Stimulated activated CD4-positive, alpha-beta T cell treated with anti-CD3 and anti-CD28 coated beads, Interleukin-1b, Interleukin-23, amount 100 ng/mL, for 1 hour (primary cell): ENCODE measurements at places on chromosomes 4 and X.

GRCh38 chr4:80138551-80139538 is 58.5 kb upstream of the PRDM8 start:
- DNase-seq, result no peak

DNA sequence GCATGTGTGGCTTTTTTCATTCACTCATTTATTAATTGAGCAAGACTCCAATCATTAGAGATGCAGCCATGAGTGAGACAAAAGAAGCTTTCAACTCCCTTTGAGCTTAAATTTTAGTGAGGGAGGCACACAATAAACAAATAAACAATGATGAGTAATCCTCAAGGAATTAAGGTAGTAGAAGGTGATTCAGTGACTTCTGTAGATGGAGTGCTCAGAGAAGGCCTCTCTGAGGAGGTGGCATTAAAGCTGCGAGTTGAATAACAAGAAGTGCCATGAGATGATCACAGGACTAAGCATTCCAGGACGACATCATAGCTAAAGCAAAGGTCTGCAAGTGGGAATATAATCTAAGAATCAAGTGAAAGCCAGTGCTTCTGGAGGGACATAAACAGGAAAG is 77.6 kb downstream of the NWD2 start:
- no peak for DNase-seq

DNA sequence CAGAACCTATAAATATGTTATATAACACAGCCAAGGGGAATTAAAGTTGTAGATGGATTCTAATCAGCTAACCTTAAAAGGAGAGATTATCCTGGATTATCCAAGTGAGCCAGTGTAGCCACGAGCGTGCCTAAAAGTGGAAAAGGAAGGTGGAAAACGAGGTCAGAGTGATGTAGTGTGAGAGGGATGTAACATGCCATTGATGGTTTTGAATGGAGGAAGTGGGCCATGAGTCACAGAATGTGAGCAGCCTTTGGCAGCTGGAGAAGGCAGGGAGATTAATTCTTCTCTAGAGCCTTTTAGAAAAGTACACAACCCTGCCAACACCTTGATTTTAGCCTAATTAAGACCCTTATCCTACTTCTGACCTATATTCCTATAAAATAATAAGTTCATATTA is 149.1 kb downstream of the SLC39A8 start:
- no peak for DNase-seq

DNA sequence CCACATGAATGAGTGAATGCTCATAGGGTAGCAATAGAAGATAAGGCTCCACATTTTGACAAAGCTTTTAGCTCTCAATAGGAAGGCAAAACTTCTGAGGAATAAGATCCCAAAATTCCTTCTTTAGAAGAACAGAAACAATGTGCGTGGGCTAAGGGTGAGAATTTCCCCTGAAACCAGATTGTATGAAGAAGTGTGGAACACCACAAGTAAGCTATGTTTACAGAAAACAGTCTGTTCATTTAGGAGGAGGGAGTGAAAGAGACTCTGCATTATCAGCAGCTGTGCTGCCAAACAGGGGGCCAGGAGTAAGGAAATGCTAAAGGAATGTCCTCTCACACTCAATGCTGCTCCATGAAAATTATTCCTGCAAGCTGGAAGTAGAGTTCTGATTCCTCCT is 851.6 kb downstream of the CENPC start:
- DNase-seq, result no peak

DNA sequence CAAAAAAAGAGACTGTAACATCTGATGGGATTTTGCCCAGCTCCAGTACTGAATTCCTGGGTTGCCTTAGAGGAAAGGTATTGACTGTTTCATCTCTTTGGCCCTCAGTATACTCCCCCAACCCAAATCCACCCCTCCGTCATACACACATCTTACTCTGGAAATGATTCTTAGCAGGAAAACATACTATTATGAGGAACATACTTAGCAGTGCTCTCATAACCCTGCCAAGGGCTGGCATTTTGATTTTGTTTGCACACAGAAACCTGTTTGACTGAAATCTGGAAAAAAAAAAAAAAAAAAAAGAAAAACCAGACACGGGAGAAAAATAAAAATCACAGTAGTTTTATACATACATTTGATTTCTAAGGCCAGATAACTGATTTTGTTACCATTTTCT is 19.4 kb upstream of the AR start:
- no peak for DNase-seq

- no peak for DNase-seq
Observed at GRCh38 chr4:10753856-10754402, 69.4 kb upstream of the CLNK start.

DNA sequence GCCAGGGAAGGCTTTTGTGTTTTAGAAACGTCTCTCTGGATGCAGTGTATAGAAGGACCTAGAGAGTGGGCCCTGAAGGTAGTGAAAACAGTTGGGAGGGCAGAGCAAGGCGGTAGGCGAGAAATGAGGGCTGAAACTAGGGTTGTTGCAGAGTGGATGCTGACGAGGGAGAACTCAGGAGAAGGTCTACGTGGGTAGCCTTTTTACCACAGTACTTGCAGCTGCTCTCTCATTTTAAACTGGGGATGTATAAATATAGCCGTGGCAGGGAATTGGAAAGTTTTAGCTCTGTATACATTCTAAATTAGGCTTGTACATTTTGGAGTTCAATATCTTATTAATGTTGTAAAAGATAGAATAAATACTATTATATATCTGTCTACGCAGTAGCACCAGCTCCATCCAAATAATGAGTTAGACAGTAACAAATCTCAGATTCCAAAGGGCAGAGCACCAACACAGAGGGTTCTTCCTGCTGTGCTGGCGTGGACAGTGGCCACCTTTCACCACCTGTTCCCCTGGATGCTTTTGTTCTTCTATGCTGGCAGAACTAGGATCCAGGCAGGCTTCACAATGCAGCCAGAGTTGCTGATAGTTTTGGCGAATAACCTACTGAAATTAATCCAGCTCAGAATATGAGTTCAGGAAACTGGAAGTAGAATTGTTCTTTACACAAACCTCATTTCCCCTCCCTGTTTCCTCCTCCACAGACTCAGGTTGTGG is 31.7 kb downstream of the CCNG2 start:
- no peak for DNase-seq

- DNase-seq, result no peak
Observed at GRCh38 chr4:18961879-18962278, 940.3 kb upstream of the LCORL start.
